ENCODE measurements at places on chromosomes 1 and 21.
A peak's percentile ranks its signal among the peaks of the same experiment; 100 is the strongest.

- DNase-seq = no peak
These were observed 29.6 kb downstream of the DEGS1 start for GRCh38 chr1:224212618-224213061.

DNA sequence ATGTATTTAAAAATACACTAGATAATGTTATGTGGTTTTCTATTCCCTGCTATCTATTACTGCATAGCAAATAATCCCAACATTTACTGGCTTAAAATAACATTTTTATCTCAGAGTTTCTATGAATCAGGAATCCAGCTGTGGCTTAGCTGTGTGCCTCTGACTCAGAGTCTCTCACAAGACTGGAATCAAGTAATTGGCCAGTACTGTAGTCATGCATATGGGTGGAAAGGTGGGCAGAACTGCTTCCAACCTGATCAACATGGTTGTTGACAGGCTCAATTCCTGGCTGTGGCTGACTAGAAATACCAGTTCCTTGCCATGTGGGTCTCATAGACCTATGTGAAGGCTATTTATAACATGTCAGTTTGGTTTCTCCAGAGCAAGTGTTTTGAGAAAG, 131.8 kb downstream of the PDE4B start:
- DNase-seq = no peak

DNA sequence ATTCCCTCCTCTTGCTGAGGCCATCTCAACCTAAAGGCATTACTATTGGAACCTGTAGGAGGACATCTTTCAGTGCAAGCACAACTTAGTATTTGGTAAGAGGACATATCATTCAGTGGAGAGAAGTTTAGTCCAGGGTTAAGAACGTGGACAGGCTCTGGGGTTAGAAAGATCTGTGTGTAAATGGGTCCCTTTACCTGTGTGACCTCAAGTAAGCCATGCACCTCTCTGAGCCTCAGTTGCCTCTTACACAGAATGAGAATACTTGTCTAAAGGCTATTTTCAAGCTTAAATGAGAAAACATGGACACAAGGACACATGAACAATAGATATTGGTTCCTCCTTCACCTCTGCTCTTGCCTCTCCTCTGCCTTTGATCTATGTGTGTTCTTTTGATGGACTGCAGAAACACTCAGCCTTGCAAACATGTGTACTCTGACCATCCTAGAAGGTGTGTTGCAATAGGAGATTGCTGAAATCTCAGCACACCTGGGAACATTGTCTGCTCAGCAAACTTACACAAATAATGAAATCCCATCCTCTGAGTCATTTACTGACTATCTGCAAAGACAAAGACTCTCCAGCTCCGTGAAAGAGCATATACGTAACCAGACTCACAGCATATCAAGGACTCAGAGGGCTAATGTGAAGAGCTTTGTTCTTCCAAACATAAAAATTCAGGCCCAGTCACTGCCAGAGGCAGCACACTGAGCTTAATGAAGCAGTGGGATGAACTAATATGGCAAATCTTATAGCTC, 143.8 kb downstream of the DAB1 start:
- DNase-seq = peak; percentile 49

- DNase-seq = no peak
These were observed 5.0 kb upstream of the ZC3H12A start for GRCh38 chr1:37469386-37469785.

GRCh38 chr1:19577561-19577960, 66.5 kb upstream of the NBL1 start:
- no peak for DNase-seq

GRCh38 chr1:109814223-109814622, 50.5 kb upstream of the EPS8L3 start:
- no peak for DNase-seq

DNA sequence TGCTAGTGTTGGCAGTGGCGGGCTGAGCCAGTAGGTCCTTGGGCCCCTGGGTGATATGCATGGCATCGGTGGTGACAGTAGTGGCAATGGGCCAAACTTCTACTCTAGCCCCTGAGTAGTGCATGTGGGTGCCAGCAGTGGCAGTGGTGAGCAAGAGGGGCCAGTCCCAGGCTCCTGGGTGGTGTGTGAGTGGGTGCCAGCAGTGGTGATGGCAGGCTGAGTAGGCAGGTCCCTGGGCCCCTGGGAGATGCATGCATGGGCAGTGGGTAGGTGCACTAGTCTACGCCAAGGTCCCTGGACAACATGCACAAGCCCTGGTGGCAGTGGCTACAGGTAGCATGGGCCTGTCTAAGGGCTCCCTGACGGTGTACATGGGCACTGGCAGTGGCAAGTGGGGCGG, 24.6 kb upstream of the TTC22 start:
- DNase-seq = no peak

DNA sequence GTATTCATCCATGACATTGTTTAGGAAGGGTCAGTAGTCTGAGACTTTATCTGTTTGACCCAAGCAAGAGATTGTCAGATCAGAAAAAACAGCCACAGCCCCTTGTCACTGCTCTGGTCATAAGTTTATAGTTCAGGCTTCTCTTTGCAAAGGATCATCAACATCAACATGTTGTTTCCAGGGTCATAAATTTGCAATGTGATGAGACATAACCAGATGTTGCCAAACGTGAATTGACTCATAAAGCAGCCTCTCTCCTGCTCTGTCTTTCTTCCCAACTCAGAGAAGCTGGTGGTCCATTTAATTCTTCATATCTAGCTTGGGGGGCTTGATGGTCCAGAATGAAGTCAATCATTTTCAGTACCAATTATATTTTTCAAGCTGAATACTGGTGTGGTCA, 507.2 kb upstream of the PBX1 start:
- DNase-seq = no peak

DNA sequence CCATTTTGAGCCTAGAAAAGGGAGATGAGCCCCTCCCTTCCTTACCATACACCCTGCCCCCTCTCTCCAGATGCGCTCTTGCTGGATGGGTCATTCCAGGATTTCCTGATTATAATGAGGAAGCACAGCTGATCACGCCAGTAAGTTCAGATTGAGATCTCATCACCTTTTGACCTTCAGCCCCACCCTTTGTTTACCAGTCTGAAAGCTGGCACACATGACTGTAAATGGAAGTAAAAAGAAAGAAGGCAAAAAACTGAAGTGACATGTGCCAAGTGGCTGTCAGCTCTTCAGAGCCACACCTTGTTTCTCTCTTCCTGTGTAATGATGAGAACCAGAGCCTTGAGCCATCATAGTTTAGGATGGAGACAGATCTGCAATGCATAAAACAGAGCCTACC, 27.9 kb downstream of the S1PR1 start:
- DNase-seq = no peak

DNA sequence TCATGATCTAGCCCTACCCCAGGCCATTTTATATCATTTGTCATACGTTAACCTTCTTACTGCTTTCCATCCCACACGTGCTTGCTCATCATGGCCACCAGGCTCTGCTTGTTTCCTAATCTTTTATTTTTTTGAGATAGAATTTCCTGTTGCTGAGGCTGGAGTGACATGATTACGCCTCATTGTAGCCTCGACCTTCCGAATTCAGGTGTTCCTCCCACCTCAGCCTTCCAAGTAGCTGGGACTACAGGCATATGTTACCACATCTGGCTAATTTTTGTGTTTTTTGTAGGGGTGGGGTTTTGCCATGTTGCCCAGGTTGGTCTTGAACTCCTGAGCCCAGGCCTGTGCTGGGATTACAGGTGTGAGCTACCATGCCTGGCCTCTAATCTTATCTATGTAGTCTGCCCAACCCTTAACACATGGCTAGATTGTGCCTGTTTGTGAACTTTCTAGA, 3.3 kb downstream of the UAP1 start:
- no peak for DNase-seq

GRCh38 chr1:184494929-184495328, 108.1 kb downstream of the C1orf21 start:
- DNase-seq = no peak

GRCh38 chr1:217574265-217574949, 56.5 kb downstream of the GPATCH2 start:
- DNase-seq = no peak

GRCh38 chr1:63046539-63046938, 262.6 kb downstream of the ATG4C start:
- no peak for DNase-seq

GRCh38 chr1:224594360-224594759, 21.8 kb upstream of the CNIH3 start:
- no peak for DNase-seq

DNA sequence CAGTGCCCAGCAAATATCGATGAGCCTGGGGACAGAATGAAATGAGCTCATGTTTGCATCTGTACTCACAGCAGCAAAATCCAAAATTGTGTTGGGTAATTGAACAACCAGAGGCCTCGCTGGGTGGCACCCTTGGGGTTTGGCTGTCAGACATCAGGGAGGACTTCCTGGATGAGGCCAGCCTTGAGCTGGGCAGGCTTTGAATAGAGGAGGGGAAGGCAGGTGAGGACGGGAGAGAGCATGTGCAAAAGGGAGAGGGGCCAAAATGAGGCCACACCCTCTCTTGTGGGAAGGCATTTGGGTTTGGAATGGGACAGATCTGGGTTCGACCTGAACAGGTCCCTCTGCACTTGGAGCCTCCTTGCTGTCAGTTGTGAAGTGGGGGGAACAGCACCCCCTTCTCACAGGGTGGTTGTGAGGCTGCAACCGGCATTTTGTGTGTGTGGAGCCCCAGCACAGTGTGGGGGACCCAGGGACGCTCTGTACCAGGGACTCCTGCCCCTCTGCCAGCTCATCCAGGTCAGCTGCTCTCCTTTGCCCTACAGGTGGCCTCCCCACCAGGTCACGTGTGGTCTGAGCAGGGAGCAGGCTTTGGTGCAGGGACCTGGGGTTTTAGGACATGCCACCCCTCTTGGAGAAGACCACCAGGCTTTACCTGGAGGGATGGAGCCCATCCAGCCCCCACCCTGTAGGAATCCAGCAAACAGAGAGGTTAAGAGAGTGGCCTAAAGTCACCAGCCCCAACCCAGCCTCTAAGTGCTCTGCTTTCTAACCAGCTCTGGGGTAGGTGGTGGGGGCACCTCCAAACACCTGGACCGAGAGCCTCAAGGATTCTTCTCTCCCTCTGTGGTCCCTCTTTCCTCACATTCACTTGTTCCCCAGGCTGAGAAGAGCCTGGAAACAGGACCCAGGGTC, 521.8 kb downstream of the PTPRU start:
- no peak for DNase-seq

GRCh38 chr1:183634429-183635065, 1.0 kb downstream of the ARPC5 start:
- DNase-seq = no peak

DNA sequence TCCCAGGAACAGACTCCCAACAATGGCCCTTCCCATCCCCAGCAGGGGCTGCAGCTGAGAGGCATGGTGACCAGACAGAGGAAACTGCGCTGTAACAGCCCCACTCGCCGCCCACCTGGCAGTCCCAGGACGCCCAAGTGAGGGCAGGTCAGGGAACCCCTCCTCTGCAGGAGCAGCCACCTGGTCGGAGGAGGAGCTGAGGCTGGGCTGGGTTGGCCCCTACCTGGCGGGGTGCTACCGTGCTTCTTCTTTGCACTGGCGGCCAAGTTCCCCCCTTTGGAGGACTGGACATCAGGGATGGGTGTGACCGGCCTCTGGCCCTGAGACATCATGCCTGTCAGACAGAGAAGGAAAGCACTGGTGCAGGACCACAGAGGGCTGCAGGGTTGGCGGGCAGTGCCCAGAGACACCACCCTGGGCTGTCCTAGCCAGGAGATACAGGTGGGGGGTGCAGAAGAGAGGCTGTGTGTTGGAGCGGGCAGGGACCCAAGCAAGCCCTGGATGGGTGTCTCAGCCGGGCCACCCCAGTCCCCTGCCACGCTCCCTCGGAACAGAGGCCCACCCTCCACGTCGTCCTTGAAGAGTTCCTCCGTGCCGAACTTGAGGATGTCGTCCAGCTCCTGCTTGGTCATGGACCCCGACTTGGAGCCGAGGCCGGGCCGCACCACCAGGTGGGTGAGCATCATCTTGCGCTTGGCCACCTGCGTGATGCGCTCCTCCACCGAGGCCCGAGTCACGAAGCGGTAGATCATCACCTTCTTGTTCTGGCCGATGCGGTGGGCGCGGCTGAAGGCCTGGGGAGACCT, 51.6 kb downstream of the CHD5 start:
- DNase-seq = no peak

DNA sequence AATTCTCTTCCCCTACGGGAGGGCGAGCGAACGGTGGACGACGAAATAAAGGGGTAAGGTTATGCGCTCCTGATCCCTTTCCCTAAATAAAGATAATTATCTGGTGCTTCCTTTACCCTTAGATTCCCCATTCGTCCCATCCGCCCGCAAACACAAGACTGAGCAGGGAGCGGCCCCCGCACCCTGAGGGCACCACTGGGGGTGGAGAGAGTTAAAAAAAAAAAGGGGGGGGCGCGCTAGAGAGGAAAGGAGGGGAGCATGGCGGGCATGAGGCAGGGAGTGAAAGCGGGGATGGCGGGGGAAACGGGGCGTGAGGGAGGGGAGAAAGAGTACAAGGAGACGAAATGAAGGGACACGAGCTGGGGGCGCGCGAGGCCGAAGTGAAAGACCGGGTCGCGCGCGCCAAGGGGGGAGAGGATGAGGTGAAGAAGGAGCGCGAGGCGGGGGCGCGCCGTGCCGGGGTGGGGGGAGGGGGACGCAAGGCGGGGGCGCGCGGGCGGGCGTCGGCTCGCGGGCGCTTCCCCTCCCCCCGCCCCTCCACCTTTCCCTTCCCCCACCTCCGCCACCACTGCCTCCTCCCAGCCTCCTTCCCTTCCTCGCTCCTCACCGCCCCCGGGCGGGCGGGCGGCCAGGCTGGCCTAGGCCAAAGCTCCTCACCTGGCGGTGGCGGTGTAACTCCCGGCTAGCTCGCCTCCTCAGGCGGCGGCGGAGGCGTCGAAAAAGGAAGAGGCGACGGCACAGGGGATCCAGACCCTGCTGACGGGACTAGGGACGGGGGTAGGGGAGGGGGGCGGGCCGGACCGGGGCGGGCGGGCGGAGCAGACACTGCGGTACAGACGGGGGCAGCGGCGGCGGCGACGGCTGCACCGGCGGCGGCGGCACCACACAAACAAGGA, 448 bp downstream of the GATAD2B start:
- peak; percentile 69 for DNase-seq

DNA sequence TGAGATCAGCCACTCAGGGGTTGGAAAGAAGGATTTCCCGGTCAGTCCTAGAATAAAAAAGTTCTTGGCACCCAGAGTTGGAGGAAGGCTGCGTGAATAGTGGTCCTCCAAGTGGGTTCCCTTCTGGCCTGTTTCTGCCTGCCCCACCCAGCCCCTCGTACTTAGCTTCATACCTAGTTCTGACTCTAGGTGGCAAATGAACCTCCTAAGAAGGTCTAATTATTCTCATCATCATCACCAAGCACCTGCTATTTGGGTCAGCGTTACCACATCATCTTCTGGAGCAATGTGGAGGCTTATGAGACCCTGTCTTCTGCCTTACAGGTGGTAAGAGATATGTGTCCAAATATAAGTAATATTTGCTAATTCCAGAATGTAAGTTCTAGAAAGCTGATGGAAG, 35.9 kb upstream of the NFASC start:
- DNase-seq = no peak

GRCh38 chr1:220300442-220301121, 28.3 kb upstream of the RAB3GAP2 start:
- DNase-seq = peak; percentile 83

DNA sequence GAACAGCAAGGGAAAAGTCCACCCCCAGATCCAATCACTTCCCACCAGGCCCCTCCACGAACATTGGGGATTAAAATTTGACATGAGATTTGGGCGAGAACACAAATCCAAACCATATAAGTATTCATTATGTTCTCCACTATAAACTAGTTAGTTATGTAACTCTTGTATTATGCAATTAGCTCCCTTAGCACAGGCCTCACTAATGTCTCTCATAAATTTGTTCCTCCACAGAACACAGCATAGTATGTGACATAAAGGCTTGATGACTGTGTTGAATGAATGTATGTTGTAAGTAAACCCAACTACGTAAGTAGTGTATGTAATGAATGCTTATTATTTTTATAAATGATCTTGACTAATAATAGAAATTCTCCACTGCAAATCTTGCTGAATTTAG, 223.3 kb upstream of the ZRANB2 start:
- DNase-seq = no peak

All from urothelium cell line (cell line).